ENCODE measurements at places on chromosomes 4 and X.

GRCh38 chr4:8675383-8675782 lies 82.8 kb downstream of the CPZ start:
- no peak for DNase-seq

DNA sequence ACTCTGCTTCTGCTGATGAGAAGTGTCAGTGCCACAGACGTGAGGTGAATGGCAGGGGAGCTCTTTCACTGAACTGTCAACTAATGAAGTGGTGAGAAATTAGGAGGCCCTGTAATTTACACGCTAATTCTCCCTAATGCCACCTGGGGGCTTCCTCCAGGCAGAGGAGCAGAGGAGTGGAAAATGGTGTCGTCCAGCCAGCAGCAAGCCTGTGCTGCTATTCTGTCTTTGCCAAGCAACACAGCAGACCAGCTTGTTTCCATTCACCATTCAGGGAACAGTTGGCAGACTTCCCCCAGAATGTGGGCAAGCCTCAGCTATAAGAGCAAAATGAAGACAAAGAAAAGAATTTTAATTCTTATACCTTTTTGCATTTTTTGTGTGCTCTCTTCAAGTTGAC lies 245.2 kb upstream of the TET2 start:
- no peak for DNase-seq

DNA sequence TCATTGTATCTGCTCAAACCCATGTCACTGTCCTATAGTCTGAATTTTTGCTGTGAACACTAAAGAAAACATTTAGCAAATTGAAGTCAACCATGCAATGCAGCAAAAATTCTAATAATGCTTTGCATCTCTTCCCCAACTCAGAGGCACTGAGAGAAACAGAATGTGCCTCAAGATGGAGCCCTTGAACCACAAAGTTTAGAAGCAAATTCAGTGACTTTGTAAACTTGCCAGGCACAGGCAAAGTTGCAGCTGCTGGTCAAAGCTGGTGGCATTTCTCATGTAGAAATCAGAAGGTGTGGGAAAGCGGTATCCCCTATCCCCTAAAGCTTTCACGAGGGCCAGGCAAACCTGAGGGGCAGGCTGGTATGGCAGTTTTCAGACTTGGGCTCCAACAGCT lies 121.7 kb upstream of the DIPK2B start:
- DNase-seq: no peak

DNA sequence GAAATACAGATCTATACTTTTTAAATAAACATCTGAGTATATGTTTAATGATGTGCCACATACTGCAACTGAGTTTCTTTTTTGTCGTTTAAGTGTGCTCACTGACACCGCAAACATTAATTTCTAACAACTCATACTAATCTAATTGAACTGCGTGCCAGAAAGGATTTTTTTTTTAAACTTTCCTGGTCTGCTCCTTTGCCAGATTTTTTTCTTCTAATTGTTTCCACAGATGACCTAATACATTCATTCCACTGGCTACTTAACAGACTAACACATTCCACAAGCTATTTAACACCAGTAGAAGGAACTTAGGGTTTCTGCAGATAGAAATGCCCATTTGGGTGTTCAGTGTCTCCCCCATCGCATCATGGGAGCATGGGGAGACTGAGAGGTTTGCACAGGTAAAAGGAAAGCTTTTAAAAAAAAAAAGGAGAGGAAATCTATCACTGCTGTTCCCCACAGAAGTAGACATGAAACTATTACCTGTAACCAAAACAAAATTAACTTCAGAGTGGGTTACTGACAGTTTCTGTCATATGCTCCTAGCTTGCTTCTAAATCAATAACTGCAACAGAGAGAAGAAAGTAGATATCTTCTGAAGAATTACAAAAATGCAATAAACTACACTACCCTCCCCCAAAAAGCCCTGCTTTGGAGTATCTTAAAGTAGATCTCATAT lies 31.6 kb downstream of the SH3KBP1 start:
- DNase-seq: no peak

DNA sequence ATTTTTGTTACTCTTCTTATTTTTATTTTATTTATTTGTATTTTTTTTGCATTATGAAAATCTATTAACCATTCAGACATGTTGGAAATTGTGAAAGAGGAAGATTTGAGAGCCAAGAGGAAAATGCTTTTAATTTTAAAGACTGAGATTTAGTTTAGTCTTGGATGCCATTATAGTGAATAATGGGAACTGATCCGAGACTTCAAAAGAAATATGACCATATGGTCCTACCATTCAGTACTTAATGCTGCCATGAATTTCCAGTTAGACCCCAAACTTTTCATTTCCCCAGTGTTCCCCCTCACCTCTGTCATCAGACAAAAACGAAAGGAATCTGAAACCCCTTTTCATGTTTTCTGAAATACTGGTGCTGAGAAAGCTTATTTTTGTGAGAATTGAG lies 95.5 kb downstream of the TENM3 start:
- DNase-seq: no peak

DNA sequence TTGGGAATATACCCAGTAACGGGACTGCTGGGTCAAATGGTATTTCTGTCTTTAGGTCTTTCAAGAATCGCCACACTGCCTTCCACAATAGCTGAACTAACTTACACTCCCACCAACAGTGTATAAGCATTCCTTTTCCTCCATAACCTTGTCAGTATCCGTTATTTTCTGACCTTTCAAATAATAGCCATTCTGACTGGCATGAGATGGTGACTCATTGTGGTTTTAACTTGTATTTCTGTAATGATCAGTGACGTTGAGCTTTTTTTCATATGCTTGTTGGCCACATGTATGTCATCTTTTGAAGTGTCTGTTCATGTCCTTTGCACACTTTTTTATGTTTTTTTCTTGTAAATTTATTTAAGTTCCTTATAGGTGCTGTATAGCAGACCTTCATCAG lies 81.2 kb downstream of the ADAM29 start:
- DNase-seq: no peak

- DNase-seq: no peak
These were observed 413 bp downstream of the PDK3 start for GRCh38 chrX:24465532-24465865.

DNA sequence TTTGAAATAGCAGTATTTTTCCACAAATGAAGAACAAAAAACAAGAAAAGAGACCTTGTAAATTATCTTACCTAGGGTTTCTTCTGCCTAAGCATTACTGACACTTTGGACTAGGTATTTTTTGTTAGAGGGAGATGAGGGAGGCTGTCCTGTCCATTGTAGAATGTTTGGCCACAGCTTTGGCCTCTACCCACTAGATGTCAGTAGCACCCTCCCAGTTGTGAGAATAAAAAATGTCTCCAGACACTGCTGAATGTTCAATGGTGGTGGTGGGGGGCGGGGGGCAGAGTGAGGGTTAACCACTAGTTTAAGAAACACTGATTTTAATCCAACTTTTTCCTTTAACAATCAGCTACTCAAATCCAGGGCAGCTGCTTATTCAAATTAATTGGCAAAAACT lies 25.8 kb downstream of the OTUD4 start:
- DNase-seq: no peak

GRCh38 chr4:3408793-3409330 lies 32.9 kb upstream of the HGFAC start:
- no peak for DNase-seq

DNA sequence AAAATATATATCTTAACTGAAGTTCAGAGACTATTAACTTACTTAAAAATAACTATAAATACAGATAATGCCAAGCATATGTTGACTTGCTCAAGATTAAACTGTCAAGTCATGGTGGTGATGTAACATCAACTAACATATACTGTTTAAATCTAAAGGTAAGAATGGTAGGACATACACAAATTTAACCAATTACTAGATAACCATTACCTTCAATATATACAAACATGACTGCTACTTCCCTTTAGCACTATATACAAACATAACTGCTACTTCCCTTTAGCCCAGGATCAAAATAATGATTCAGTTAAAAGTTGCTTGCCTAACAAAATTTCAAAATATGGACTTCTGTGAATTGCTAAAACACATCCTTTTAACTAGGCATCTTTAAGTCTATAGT lies 14.9 kb downstream of the HNRNPD start:
- no peak for DNase-seq

DNA sequence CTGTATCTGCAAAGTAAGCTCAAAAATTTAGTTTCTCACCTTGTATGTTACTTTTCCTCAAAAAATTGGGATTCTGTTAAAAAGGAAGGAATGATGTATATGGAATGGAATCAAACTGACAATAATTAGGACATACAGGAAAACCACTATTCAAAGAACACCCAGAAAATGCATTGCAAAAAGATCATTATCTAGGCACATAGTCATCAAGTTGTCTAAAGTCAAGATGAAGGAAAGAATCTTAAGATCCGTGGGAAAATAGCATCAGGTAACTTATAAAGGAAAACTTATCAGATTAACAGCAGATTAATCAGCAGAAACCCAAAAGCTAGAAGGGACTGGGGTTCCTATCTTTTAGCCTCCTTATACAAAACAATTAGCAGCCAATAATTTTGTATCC lies 23.1 kb upstream of the PLK4 start:
- no peak for DNase-seq

DNA sequence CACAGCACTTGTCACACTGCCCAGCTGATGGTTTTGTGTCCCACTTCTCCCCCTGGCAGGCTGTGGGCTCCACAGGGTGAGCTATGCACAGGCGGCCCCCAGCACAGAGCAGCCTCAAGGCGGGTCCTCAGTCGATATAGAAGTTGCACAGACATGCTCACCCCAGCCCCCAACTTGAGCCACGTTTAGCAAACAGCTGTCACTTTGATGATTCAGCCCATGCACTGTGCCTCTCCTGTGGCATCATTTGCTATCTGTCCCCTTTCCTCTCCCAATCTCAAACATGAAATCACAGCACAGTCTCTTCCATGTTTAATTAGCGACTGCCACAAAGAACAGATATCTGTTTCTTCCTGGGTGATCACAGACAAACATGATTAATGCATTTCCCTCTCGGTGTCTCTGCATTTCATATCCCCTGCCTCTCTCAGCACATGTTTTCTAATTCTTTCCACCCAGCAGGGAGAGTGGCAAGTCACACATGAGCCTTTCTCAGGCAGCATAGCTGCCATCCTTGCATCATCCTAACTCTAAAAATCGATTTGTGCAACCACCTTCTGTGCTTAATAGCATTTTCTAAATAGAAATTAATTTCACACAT lies 204.9 kb downstream of the EVC2 start:
- DNase-seq: no peak

GRCh38 chr4:108053251-108053711 lies 63.6 kb downstream of the HADH start:
- no peak for DNase-seq

DNA sequence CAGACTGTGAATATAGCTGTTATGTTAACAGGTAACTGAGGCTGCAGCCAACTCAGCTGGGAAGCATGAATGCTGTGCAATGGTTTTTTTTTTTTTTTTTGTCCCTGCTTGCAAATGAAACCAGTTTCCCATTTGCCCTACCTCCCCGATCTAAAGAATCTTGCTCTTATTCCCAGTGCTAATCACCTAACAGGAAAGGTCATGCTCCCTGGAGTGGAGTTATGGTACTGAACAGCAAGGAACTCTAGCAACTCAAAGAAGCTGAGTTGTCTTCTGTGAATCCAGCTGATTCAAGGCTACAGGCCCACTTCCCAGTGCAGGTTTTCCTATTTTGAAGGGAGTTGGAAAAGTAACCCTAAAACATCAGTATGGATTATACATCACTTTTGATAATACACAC lies 52.1 kb downstream of the HTR2C start:
- no peak for DNase-seq

GRCh38 chr4:150582146-150582872 lies at the start of gene MAB21L2:
Gene MAB21L2, plus strand, starts transcription at chr4:150582151. Its CDS starts 879 bp downstream, at chr4:150583030.
- no peak for DNase-seq

- no peak for DNase-seq
These were observed 60.5 kb downstream of the TBC1D14 start for GRCh38 chr4:6969826-6970800.

GRCh38 chr4:41530741-41531140 lies 7.2 kb upstream of the LIMCH1 start:
- DNase-seq: no peak

GRCh38 chr4:172202480-172203076 lies 389.4 kb downstream of the GALNTL6 start:
- DNase-seq: no peak

DNA sequence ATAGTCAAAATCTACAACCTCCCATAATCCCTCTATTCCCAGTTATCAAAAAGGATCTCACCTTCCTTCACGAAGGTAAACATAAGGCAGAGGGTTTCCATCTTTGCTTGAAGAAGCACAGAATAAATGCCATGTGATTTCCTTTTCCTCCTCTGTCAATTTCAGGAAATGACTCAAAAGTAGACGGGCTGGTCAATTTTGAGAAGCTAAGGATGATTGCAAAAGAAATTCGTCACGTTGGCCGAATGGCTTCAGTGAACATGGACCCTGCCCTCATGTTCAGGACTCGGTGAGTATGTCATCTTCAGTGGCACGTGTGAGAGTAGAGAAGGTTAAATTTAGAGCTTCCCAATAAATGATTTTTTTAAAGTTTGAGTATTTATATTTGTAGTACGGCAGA lies 240.2 kb downstream of the RAPGEF2 start:
- DNase-seq: no peak

- no peak for DNase-seq
These were observed 37.0 kb upstream of the ZBTB33 start for GRCh38 chrX:120213438-120214265.

- no peak for DNase-seq
These were observed 233.6 kb downstream of the ZNF674 start for GRCh38 chrX:46311581-46312120.

- DNase-seq: no peak
These were observed 13.1 kb upstream of the FAM13A start for GRCh38 chr4:89070041-89070440.

DNA sequence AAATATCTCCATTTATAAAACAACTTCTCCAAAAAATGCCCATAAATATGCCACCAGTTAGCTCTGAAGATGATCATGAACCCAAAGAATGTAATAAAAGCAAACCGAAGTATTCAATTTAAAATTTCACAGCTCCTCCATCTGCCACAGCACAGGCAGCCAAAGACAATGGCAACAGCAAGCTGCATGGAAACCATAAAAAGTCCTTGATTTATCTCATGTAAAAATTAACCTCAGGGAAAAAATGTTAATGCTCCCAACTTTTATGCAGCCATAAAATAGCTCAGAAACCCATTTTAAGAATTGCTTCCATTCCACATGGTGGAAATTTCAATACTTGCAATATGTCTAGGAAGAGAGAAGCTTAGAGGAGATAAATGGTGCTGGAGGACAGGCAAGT lies 132.3 kb upstream of the ARHGEF9 start:
- DNase-seq: no peak

DNA sequence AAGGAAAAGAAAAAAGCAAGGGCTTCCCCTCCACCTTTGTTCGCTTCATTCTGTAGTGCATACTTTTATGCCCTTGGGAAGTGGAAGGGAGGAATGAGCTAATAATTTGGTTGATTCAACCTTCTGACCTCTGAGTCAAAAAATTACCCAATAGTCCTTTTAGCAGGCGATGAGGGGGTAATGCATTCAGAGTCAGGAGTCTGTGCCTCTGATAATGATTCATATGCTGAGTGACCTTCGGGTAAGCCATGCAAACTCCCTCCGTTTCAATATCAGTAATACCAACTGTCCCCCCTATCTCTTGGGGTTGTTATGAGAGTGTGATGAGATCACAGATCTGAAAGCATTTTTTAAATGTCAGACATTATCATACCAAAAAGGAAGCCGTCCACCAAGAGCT lies 41.6 kb upstream of the ACSL4 start:
- no peak for DNase-seq

All from SHP77 treated with DMSO at 0.1 percent for 48 hours (cell line).